SK-MEL-5 (cell line): ENCODE measurements at places on chromosomes 4 and X. TPM values are rescaled to one million over a fixed set of nuclear protein-coding genes. Genes with fewer than 3 reads are reported as not detected.
A peak's percentile ranks its signal among the peaks of the same experiment; 100 is the strongest.

- no peak for DNase-seq
These were observed 25.9 kb downstream of the TNIP3 start for GRCh38 chr4:121138039-121138825.

GRCh38 chrX:110414273-110414672 is 55.6 kb downstream of the RTL9 start:
- no peak for DNase-seq

The RAP1GDS1 gene
- total RNA-seq = 47.1 and 48.6 TPM in 2 replicates

The AMOT gene
- total RNA-seq = 10.7 and 11.2 TPM in 2 replicates

The AWAT2 gene
- total RNA-seq = not detected in 2 replicates

The S100G gene
- total RNA-seq = not detected in 2 replicates

The NEIL3 gene
- total RNA-seq = 7.4 and 9.0 TPM in 2 replicates

DNA sequence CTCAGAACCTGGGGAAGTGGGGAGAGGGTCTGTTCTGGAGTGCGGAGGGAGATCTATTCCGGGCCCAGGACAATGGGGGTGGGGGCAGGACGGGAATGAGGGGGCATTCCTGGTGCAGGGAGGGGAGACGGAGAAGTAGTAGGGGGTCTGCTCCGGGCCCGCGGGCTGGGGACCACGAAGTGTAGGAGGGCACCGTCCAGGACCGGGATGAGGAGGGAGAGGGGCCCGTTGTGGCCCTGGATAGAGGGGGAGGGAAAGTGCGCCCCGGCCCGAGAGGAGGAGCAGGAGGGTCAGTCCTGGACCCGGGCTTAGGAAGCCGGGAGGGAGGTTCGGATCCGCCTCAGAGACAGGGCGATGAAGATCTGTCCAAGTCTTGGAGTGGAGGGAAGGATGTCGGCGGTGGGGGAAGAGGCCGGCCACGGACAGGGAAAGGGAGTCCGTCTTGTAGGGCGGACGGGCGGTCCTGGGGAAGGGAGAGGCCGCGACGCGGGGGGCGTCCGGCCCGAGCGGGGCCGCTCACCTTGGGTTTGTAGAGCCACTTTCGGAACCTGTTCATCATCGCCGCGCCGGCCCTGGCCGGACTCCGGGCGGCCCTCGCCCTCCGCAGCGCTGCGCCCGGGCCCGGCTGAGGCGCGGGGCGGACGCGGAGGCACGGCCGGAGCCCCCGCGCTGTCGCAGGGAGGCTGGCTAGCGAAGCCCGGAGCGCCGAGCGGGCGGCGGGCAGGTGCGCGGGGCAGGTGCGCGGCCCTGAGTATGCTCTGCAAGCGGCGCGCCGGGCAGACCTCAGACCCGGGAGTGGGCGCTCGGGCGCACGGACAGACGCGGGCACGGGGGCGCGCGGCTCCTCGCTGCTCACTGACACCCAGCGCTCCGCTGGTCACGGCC is at the start of gene ZFYVE28:
Gene ZFYVE28 (minus strand): TSS at position 881 of the 885 bp plus-strand sequence. CDS start 322 bp downstream, at position 559.
- DNase-seq = no peak

The ING2 gene
- 9.0 and 9.7 TPM in 2 replicates for total RNA-seq

- DNase-seq = no peak
These were observed 27.6 kb downstream of the ANXA10 start for GRCh38 chr4:168119890-168120289.

- no peak for DNase-seq
These were observed at the start of gene EFHC2 for GRCh38 chrX:44343412-44344141. Gene EFHC2 (minus strand): TSS chrX:44343672. CDS start chrX:44343588, 84 bp downstream.

The ADH7 gene
- total RNA-seq = not detected in 2 replicates

The LRP2BP gene
- 0.48 and 0.71 TPM in 2 replicates for total RNA-seq

The NR0B1 gene
- 1.5 and 2.0 TPM in 2 replicates for total RNA-seq

GRCh38 chrX:9071031-9071650 is 37.2 kb upstream of the FAM9B start:
- DNase-seq = peak; percentile 86

GRCh38 chr4:156098805-156099204 is 145.1 kb upstream of the CTSO start:
- DNase-seq = no peak

GRCh38 chrX:1060562-1060960 is 151.9 kb downstream of the CRLF2 start:
- DNase-seq = no peak

DNA sequence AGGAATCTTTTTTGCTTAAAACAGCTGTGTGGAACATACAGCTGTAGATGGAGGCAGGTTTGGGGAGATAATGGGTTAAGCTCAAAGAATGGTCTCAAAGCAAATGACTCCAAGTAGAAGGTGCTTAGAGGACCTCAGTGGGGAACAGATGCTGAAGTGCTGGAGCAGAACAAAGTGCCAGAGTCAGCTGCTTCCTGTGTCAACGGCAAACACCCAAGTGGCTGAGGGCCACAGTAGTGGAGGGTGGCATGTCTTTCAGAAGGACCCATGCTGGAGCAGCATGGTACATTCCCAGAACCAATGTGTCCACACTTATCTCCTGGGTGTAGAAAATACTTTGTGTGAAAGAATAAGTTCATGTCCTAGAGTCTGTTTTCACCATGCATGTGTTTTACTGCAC is 197.5 kb downstream of the CCNG2 start:
- DNase-seq = no peak

DNA sequence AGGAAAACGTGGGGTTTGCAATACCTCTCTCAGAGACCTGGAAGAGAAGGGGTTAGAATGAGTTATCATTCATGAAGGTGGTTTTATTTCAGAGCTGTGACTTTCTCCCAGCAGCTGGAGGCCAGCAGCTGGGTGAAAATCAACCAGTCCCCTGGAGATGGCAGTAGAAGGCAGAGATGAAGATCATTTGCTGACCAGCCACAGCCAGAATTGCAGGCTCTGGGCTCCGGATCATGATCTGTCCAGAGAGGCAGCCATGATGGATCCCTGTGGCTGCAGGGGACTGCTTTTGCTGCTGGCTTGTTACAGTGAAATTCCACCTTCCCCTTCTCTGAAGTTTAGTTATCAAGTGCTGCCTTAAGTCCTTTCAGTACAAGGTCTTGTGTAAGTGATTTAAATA is 46.9 kb upstream of the TAB3 start:
- peak; percentile 75 for DNase-seq
